AG04450 (cell line): ENCODE measurements at places on chromosomes 11 and 22. TPM values are rescaled to one million over a fixed set of nuclear protein-coding genes. Genes with fewer than 3 reads are reported as not detected.

The OR52I2 gene
- not detected in 2 replicates for polyA plus RNA-seq

DNA sequence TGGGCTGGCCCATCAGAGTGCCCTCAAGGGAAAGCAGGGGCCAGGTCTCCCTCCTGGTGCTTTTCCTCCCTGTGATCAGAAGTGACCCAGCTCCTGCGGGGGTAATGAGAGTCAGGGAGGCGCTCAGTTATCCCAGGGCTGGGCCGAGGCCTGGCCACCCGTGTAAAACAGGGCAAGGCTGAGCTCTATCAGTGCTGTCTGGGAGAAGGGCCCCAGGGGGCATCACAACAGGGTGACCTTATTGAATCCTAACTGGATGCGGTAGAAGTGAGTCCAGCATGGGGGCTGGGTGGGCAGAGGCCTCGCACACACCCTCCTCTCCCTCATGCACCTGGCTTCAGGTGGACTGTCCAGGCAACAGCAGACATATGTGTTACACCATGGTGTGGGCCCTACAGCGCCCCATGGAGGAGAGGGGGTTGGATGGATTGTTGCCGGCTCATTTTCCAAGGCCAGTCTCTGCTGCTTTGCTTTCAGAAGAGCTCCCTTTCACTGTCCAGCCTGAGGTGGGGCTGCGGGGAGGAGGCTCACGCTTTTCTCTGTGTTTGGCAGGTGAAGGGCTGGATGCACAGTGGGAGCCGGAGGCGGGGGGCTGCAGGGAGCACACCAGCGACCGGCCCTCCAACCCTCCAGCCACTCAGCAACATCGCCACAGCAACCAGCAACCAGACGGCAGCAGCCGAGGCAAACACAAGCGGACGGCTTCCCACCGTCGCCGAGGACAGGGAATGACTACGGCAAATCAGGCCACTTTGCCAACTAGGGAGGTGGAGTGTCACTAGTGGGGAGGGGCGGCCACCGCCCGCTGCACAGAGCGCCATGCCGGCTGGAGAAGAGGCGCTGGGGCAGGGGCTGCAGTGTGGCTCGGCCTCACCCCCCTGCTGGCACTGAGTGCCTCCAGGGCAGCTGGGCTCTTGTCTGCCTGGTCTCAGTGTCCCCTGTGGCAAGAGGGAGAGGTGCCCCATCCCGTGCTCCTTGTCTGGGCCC, 24.7 kb downstream of the GNAZ start:
- DNase-seq: no peak

The OR51B4 gene
- 0.67 and 0.82 TPM in 2 replicates for polyA plus RNA-seq

GRCh38 chr11:71305451-71306125, 53.2 kb upstream of the SHANK2 start:
- DNase-seq: no peak

DNA sequence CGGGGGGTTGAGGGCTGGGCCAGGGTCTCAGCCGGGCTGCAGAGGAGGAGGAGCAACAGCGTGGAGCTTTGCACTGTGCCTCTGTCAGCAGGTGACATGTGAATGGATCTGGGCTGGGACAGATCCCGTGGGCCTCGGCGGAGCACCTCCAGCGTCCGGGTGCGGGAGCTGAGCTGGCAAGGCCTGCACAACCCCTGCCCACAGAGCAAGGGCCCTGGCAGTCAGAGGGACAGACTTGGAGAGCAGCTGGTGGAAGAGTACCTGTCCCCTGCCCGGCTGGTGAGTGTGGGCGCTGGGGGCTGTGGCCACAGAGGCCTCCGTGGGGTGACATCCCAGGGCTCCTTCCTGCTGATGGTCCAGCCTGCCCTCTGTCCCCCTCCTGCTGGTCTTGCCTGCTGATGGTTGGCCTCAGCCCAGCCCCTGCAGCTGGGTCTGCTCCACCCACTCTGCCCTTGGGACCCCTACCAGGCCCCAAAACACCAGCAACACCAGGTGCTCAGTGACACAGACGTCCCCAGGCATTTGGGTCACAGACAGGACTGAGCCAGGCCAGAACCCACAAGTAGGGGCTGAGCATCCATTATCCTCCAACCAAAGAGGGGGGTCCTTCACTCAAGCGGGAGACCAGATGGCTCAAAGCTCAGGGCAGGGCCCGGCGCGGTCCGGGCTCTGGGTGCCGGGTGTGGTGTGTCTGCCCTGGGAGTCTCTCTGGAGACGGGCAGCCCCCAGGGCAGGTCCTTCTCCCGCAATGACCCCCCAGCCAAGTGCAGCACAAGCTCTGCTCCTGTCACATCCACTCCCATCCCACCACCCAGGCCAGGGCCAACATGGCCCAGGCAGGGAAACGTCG, 3.5 kb downstream of the LRRC56 start:
- DNase-seq: no peak
